CD8-positive, alpha-beta T cell (primary cell): ENCODE measurements at places on chromosomes 6 and 20. TPM values are rescaled to one million over a fixed set of nuclear protein-coding genes. Genes with fewer than 3 reads are reported as not detected.

DNA sequence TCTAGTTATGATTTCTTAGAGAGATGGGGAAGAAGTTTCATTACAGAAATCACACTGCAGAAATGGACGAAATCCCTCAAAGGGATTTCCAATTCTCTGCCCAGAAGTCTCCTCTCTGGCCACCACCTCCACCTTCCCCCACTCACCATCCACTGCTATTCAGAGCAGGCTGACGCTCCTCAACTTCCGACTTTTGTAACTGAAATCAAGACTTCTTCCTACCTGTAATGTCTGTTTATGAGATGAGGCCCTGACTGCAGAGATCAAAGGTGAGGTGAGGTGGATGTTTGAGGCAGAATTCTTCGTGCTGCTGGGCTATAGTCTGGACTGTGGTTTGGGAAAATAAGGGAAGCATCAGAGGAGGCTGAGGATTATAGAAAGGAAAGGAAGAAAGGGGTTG lies 385.2 kb upstream of the ARID1B start:
- no peak for DNase-seq

Gene CD40
- 2.9 TPM for total RNA-seq

Gene NKX2-2
- not detected for total RNA-seq

GRCh38 chr6:34531580-34532201 lies 24.4 kb downstream of the SPDEF start:
- DNase-seq, result no peak

DNA sequence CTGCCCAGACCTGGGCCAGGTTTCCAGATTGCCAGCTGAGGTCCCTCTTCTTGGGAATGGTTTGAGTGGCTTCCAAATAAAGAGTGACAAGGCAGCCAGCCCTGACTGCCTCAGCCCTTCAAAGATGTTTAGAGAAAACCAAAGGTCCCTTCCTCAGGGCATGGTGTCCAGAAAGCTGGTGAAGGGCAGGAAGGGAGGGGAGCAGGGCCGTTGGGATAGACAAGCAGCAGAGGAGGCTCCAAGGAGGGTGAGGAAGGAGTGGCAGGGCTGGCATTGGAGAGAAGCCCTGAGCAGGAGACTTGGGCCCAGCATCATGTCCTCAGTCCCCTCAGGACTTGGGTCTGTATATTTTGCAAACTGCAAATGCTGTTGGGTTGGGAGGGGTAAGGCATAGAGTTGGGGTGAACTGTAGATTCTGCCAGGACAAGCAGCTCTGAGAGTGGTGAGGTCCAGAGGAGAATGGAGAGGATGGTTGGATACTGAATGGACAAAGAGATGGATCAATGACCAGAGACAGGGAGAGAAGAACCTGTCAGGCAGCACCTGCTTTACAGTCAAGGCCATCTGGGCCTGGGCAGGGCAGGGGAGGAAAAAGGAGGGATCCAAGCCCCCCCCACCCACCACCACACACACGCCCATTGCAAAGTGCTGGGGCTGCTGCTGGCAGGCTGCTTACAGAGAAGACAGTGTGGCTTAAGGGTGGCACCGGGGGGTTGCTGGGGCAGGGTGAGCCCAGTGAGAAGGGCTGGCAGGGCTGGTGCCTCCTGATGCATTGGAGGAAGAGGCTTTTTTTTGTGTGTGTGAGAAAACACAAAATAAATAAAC lies 5.5 kb upstream of the DSN1 start:
- no peak for DNase-seq

Gene SS18L1
- total RNA-seq, result 12.6 TPM
